ENCODE measurements at places on chromosomes 1 and 21. TPM values are rescaled to one million over a fixed set of nuclear protein-coding genes. Genes with fewer than 3 reads are reported as not detected.

The SYT14 gene
- total RNA-seq: 0.04 TPM

DNA sequence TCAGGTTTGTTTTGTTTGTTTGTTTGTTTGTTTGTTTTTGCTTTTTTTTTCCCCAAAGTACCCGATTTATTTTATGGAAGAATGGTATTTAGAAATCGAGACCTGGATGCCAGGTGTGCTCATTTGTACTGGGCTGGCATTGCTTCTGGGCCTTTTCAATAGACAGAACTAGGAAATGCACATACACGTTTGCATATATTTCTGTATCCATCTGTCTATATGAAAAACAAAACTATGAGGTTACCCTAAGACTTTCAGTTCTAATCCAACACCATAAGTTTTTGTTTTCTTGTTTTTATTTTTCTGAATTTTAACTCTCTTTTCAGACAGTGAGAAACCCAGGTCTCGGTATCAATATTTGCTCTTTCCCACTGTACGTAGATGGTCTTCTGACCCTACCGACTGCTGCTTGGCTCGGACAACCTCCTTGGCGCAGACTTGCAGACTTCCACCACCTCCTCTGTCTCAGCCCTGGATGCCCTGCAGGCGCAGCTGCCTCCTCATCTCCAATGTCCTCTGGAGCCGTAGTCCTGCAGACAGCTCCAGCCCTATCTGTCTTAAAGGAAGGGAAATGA lies 171.7 kb downstream of the NEK7 start:
- no peaks in the 10 kb centered on the region for H3K36me3 ChIP-seq
- H3K27me3 ChIP-seq: no peaks in the 10 kb centered on the region
- no peak for DNase-seq

The BTBD19 gene
- total RNA-seq: 1.8 TPM

GRCh38 chr1:230399321-230400006 lies 26.7 kb downstream of the PGBD5 start:
- DNase-seq: no peak
- no peak overlapping the region for H3K27ac ChIP-seq
- no peaks in the 10 kb centered on the region for H3K27me3 ChIP-seq
- H3K4me3 ChIP-seq: no peak overlapping the region

The C1orf141 gene
- not detected for total RNA-seq

The CTH gene
- total RNA-seq: 1.0 TPM

The ELAVL4 gene
- 1.4 TPM for total RNA-seq

DNA sequence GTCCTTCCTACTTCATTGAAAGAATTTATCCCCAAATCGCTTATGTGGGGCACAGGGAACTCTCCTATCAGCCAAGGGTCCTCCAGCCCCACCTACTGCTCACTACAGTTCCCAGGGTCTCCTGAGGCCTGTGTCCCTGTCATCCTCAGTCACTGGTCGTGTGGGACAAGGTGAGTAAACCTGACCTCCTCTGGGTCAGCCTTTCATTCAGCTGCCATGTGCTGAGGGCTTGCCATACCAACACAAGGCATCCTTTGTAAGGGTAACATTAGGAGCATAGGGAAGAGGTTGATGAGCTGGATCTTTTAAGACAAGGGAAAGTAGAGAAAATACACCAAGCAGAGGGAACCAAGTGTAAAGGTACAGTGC lies 11.2 kb upstream of the SNAPIN start:
- H3K36me3 ChIP-seq: peaks cover 42% of the 10 kb centered on the region
- no peak overlapping the region for H3K4me3 ChIP-seq
- peaks cover 34% of the 10 kb centered on the region for H3K4me1 ChIP-seq
- DNase-seq: no peak

- no peak for DNase-seq
- peaks cover 2% of the 10 kb centered on the region for H3K27me3 ChIP-seq
- peak overlapping the region; percentile 57 for H3K4me3 ChIP-seq
- H3K36me3 ChIP-seq: no peaks in the 10 kb centered on the region
These were observed 642 bp downstream of the HCRTR1 start for GRCh38 chr1:31617916-31618746.

GRCh38 chr1:10213186-10213705 lies 2.9 kb downstream of the KIF1B start:
- peaks cover 61% of the 10 kb centered on the region for H3K4me1 ChIP-seq
- H3K27me3 ChIP-seq: no peaks in the 10 kb centered on the region
- H3K36me3 ChIP-seq: no peaks in the 10 kb centered on the region
- H3K27ac ChIP-seq: peak overlapping the region; percentile 41

DNA sequence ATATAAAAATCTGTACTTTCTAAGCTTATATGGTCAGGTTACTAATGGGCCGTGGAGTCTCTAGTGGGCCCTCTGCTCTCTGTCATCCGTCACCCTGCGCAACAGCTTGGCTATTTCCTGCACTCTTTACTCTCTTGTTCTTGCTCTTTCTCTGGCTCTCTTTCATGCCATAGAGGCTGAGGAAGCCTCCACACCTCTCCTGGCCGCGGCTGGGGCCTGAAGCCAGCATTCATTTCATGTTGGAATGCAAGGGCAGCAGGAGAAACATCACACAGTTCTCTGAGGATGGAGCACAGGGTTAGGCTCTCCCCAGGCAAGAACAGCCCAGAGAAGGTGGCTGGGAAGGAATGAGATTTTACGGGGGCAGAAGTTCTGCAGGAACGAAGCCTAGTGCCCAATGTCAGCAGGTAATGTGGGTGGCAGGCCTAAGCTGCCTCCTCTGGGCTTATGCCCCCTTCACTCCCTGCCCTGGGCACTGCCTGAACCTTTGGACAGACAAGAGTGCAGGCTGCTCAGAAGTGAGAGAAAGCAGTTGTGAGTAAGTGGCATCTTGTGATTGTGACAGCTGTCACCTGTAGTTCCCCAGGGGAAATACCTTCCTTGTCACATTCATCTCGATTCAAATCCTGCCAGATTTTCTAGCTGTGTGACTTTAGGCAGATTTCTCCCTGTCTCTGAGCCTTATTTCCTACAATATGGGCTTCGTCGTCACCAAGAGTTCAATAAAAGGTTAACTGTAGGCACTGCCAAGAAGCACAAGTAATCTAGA lies 3.6 kb upstream of the FHAD1 start:
- no peak overlapping the region for H3K4me3 ChIP-seq
- H3K27ac ChIP-seq: no peak overlapping the region
- no peaks in the 10 kb centered on the region for H3K27me3 ChIP-seq
- no peaks in the 10 kb centered on the region for H3K36me3 ChIP-seq

The ADGRB2 gene
- 14.4 TPM for total RNA-seq

The MYBPH gene
- total RNA-seq: not detected

- H3K36me3 ChIP-seq: no peaks in the 10 kb centered on the region
- H3K27me3 ChIP-seq: no peaks in the 10 kb centered on the region
These were observed 477.4 kb downstream of the CAMTA1 start for GRCh38 chr1:7262611-7263010.

The CRP gene
- total RNA-seq: not detected

DNA sequence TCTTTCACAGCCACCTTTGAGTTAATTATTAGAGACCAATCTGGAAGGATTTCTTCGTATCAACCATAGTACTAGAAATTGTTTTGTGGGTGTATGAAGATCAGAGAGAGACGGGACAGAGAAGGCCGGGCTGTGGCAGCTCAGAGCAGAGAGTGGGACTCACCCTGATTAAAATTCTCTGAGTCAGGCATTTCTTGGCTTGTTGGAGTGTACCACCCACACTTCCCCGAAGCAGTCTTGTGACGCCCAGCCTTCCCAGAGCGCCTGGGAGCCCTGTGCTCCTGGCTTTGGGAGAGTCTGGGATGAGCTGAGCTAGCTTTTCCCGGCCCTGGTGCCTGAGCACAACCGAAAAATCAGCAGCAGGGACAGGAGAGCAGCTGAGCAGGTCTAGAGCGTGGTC lies 19.4 kb downstream of the PLEKHM2 start:
- no peaks in the 10 kb centered on the region for H3K36me3 ChIP-seq
- H3K4me3 ChIP-seq: no peak overlapping the region
- peak overlapping the region; percentile 80 for H3K27ac ChIP-seq
- H3K27me3 ChIP-seq: no peaks in the 10 kb centered on the region
- DNase-seq: peak; percentile 86

DNA sequence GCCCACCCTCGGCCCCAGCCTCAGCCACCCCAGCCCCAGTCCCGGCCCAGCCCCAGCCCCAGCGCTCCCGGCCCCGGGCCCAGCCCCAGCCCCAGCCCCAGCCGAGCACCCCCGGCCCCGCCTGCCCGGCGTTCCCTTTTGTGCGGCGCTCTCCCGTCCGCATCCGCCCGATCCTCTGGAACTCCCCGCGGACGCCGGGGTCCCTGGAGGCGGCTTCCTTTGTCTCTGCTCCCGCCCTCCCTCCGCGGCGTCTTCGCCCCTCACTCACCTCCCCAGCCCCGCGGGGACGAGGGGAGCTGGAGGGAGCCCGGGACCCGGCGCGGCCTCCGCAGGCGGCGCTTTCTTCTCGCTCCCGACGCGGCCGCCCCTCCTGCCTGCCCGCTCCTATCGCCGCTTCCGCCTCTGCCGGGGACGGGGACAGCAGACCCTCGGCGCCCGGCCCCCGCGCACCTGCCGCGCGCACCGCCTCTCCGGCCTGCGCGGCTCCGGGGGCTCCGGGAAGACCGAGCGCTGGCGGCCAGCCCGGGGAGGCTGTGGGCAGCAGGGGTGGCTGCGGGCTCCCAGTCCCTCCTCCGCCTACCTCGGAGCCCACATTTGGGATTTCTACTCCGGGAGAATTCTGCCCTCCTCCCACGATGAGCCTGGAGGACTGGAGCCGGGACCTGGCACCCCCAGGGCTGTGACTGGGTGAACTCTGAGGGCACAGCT lies 14.0 kb downstream of the AGRN start:
- H3K4me3 ChIP-seq: peak overlapping the region; percentile 59
- H3K36me3 ChIP-seq: no peaks in the 10 kb centered on the region
- H3K4me1 ChIP-seq: no peaks in the 10 kb centered on the region
- DNase-seq: no peak
- H3K27me3 ChIP-seq: no peaks in the 10 kb centered on the region

- peak; percentile 90 for DNase-seq
- H3K27ac ChIP-seq: peak overlapping the region; percentile 57
- no peak overlapping the region for H3K4me3 ChIP-seq
- no peaks in the 10 kb centered on the region for H3K4me1 ChIP-seq
These were observed 170.8 kb downstream of the NFIA start for GRCh38 chr1:61253059-61253735.

All from right atrium auricular region (tissue), 2 donors.